ENCODE measurements at places on chromosomes 7 and 10. TPM values are rescaled to one million over a fixed set of nuclear protein-coding genes. Genes with fewer than 3 reads are reported as not detected.

DNA sequence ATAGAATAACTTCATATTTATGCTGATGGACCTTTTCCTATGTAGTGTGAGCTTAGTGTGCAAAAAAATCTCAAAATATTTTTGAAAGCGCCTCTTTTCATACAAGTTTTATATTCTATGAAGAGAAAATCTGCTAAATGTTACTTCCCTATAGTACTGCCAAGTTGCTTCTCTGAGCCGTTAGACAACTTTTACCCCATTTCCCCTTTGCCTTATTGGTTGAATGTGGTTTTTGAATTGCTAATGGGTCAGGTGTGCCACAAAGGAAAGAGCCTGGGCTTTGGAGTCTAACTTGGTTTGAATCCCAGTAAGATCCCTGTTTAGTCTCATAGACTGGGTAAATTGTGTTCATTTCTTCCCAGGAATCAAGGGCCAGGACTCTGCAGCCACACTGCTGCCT, 261.5 kb downstream of the SNX10 start:
- H3K4me3 ChIP-seq = no peak overlapping the region
- no peak for DNase-seq
- no peaks in the 10 kb centered on the region for H3K4me1 ChIP-seq
- H3K27me3 ChIP-seq = peaks cover 13% of the 10 kb centered on the region
- no peaks in the 10 kb centered on the region for H3K36me3 ChIP-seq

GRCh38 chr7:107043491-107043890, 1.0 kb upstream of the PRKAR2B start:
- no peaks in the 10 kb centered on the region for H3K36me3 ChIP-seq
- H3K27me3 ChIP-seq = peaks cover 31% of the 10 kb centered on the region
- peaks cover 15% of the 10 kb centered on the region for H3K4me1 ChIP-seq
- DNase-seq = no peak
- H3K27ac ChIP-seq = no peak overlapping the region

DNA sequence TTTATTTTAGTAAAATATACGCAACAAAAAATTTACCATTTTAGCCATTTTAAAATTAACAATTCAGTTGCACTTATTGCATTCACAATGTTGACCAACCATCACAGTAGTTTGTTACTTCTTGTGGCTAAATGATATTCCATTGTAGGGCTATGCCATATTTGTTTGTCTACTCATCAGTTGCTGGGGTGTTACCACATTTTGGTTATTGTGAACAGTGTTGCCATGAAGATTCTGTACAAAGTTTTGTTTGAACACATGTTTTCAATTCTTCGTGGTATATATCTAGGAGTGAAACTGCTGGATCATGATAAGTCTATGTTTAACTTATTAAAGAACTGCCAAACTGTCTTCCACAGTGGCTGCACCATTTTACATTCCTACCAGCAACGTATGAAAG, 46.3 kb upstream of the ZNF365 start:
- H3K4me3 ChIP-seq = no peak overlapping the region
- H3K36me3 ChIP-seq = no peaks in the 10 kb centered on the region
- H3K4me1 ChIP-seq = no peaks in the 10 kb centered on the region
- H3K27ac ChIP-seq = no peak overlapping the region

DNA sequence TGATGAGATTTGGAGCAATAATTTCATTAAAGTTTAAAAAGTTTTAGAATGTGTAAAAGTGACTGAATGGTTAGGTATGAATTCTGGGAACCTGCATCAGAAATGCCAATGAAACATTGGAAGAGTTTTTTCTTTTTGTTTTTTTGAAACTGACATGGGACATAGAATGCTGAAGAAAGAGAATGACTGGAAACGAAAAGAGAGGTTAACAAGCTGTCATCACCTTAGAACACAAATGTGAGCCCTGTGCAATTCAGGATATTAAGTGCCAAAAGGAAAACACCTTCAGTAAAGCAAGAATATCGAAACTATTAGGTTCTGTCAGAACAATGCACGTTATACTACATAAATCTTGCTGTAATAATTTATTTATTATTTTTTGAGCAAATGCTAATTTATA, 12.6 kb upstream of the EXOC4 start:
- no peak for DNase-seq
- peaks cover 13% of the 10 kb centered on the region for H3K27me3 ChIP-seq
- H3K36me3 ChIP-seq = no peaks in the 10 kb centered on the region
- no peaks in the 10 kb centered on the region for H3K4me1 ChIP-seq
- no peak overlapping the region for H3K27ac ChIP-seq

DNA sequence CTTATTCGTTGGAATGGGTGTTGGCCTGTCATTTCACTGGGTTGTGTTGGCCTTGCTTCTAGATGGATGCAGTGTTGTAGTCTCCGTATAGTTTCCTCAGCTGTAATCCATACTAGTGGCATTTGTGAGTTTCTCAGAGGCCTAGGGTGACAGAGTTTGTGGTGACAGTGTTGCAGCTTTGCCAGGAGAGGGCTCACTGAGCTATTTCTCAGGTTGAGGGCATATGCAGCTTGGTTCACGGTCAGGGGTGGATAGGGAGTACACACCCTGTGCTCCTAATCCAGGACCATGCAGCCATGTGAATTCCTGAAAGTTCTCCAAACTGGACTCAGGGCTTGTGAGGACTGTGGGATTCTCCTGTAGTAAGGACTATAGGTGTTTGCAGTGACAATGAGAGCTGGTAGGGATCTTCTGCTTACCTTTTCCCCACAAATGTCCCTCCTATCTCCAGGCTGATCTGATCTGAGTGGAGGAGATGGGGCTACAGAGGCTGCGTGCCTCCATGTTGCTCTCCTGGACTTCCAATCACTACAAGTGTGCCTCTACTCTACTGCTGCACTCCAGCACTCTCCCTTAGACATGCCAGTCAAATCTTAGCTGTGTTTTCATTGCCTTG, 229.0 kb downstream of the STK31 start:
- H3K4me3 ChIP-seq = no peak overlapping the region
- peak; percentile 18 for DNase-seq
- no peaks in the 10 kb centered on the region for H3K4me1 ChIP-seq
- H3K27ac ChIP-seq = no peak overlapping the region
- H3K27me3 ChIP-seq = peaks cover 20% of the 10 kb centered on the region

Gene ADGRA1
- not detected for total RNA-seq

DNA sequence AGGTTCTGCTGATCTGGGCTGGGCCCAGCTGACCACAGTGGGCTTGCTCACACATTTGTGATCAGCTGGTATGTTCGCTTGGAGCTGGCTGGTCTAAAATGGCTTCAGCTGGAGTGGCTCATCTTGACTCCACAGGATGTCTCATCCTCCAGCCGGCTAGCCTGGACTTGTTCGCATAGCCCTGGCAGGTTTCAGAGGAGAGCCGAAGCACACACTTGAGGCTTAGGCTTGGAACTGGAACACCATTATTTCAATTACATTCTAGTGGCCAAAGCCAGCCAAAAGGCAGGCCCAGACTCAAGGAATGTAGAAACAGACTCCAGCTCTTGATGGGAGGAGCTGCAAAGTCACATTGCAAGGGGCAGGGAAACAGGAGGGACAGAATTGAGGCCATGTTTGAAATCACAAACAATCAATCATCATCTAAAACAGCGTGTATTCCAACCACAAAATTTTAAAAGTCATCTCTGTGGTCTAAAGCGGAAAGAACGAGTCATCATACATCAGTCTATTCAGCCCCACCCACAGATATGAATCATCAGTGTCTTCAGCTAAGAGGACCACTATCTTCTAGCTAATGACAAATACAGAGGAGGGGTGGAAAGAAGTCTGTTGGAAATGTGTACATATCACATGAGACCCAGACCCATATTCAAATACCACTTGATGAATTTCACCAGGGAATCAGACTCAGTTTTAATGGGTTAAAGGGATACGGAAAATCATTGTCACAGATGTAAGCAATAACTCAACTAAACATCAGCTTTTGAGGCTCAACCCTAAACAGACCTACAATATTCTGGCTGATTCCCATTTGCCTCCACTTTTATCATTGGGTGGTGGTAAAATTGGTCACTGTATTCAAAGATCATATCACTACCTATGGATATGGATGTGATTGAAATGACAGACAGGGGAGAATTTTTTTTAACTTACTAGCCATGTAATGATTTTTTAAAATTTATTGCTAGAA, 139.0 kb upstream of the MKLN1 start:
- H3K27ac ChIP-seq = peak overlapping the region; percentile 96
- DNase-seq = peak; percentile 65
- no peaks in the 10 kb centered on the region for H3K27me3 ChIP-seq
- H3K4me1 ChIP-seq = peaks cover 55% of the 10 kb centered on the region
- H3K36me3 ChIP-seq = peaks cover 7% of the 10 kb centered on the region
- peak overlapping the region; percentile 58 for H3K4me3 ChIP-seq

DNA sequence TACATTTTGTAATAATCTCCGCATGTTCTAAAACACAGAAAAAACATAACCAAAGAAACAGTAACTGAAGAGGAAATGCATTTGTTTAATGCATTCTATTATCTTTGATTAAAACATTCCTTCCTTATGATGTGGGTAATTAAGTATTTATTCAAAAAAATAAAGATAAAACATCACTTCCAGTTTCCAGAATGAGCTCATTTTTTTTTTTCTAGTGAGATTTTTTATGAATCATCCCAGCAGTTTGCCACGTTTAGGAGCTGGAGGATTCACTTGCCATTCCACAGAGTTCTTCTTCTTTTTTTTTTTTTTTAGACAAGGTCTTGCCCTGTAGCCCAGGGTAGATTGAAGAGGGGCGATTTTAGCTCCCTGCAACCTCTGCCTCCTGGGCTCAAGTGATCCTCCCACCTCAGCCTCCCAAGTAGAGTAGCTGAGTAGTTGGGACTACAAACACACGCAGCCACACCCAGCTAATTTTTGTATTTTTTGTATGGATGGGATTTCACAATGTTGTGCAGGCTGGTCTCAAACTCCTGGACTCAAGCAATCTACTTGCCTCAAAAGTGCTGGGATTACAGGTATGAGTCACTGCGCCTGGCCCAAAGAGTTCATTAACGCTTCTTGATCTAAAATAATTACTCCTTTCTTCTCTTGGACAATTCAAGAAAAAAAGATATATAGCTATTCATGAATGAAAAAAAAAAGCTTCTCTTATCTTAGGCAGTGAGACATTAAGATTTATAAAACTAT, 177.3 kb downstream of the DKK1 start:
- no peaks in the 10 kb centered on the region for H3K27me3 ChIP-seq
- H3K4me3 ChIP-seq = no peak overlapping the region
- no peaks in the 10 kb centered on the region for H3K36me3 ChIP-seq
- no peak for DNase-seq
- no peaks in the 10 kb centered on the region for H3K4me1 ChIP-seq

GRCh38 chr7:82175319-82175718, 268.3 kb downstream of the CACNA2D1 start:
- H3K4me3 ChIP-seq = no peak overlapping the region
- no peaks in the 10 kb centered on the region for H3K27me3 ChIP-seq

Gene LOXL4
- not detected for total RNA-seq

Gene LEP
- total RNA-seq = not detected

GRCh38 chr10:59285073-59285472, 77.3 kb downstream of the FAM13C start:
- no peak for DNase-seq
- no peak overlapping the region for H3K27ac ChIP-seq
- no peaks in the 10 kb centered on the region for H3K36me3 ChIP-seq
- H3K4me1 ChIP-seq = no peaks in the 10 kb centered on the region
- H3K4me3 ChIP-seq = no peak overlapping the region

DNA sequence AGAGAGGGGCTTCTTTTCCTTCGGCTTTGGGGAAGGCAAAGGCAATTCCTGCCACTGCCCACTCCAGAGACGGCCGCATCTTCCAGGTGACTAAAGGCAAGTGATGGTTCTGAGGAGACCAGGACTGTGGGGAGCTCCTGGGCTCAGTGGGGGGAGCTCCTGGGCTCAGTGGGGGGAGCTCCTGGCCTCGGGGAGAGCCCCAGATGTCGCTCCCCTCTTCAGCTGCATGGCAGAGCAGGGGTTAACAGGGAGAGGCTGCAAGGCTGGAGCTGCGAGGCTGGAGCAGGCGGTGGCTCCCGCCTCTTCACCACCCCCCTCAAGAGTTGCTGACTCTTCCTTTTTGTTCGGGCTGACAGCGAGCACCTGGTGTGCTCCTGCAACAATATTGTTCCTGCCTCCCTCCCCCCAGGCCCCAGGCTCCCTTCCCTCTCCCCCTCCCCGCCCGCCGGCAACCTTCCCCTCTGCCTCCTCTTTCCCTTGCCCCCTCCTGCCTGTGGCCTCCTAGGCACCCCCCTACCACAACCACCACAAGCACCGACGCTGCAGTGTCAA, 56.3 kb upstream of the LBX1 start:
- peaks cover 72% of the 10 kb centered on the region for H3K27me3 ChIP-seq
- H3K4me1 ChIP-seq = peaks cover 2% of the 10 kb centered on the region
- H3K27ac ChIP-seq = no peak overlapping the region
- H3K36me3 ChIP-seq = no peaks in the 10 kb centered on the region

DNA sequence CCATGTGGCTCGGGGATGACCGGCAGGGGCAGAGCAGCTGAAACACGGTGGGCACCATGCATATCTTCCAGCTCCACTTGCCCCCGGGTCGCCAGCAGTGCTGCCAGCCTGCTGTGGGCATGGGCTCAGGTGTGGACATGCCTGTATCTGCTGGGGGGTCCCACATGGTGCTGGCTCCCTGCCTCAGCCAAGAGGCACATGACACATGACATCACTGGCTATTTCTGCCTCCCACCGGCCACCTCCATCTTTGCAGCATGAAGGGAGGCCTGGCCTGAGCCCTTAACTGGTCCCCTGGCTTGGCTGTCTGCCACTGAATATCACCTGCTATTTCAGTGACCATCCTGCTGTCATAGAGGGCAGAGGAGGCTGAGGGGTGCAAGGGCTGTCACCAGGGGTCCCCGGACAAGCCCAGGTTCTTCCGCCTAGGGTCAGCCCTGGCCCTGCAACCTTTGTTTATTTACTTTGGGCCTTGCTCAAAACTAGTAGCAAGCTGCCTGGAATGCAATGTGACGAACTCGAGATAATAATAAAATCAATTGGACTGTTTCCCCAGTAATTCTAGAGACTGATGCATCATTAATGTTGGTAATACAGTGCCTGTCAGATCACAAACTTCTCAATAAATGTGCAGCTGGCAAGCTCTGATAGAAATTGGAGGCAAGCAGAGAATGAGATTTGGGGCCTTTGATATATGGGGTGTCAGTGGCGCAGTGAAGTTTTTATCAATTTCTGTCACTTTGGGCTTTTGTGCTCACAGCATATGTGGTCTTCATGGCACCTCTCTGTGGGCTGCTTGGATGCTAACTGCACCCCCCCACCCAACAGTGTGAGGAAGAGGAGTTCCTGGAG, 28.5 kb downstream of the ZMIZ1 start:
- no peaks in the 10 kb centered on the region for H3K27me3 ChIP-seq
- H3K27ac ChIP-seq = no peak overlapping the region
- H3K4me3 ChIP-seq = no peak overlapping the region
- peaks cover 23% of the 10 kb centered on the region for H3K4me1 ChIP-seq

DNA sequence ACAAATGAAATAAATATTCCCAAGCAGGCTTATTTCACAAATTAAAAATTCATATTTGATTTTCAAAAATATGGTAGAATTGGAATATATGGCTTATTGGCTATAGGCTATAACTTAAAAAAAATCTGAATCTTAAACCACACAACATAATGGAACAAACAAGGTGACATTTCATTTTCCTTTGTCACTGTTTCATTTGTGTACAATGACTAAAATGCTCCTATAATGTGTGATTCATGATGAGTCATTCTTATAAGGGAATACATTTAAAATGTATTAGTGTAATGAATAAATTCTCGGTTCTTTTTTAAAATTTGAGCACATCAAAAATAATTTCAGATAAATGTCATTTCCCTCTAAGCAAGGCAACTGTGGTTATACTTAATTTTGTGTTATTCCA, 148.0 kb upstream of the ANK3 start:
- H3K4me1 ChIP-seq = peaks cover 66% of the 10 kb centered on the region
- no peak for DNase-seq
- no peaks in the 10 kb centered on the region for H3K27me3 ChIP-seq
- H3K36me3 ChIP-seq = peaks cover 19% of the 10 kb centered on the region
- H3K27ac ChIP-seq = no peak overlapping the region
- H3K4me3 ChIP-seq = no peak overlapping the region

Gene ANKRD61
- total RNA-seq = 0.19 TPM

Gene PHF14
- total RNA-seq = 40.3 TPM
